ENCODE measurements at places on chromosomes 3 and 15. TPM values are rescaled to one million over a fixed set of nuclear protein-coding genes. Genes with fewer than 3 reads are reported as not detected.

The GOLGA8S gene
- 0.01 TPM for polyA plus RNA-seq

DNA sequence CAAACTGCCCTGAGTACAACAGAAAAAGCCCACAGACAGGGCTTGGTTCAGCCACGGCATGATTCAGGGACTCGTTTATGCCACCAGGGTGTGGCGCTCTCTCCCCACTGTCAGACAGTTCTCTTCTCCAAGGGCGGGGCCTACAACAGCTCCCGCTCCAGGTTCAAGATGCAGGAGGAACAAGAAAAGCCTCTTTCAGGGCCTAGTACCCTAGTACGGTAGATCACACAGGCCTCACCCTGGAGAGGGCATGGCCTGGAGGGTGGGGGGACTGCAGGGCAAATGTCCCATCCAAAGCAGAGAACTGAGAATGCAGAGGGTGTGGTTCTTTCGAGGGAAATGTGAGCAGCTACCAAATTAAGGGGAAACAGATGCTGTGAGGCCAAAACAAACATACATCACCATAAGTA, 12.0 kb downstream of the MESD start:
- peak; percentile 74 for DNase-seq

The ILDR1 gene
- not detected for polyA plus RNA-seq

The REC114 gene
- not detected for polyA plus RNA-seq

DNA sequence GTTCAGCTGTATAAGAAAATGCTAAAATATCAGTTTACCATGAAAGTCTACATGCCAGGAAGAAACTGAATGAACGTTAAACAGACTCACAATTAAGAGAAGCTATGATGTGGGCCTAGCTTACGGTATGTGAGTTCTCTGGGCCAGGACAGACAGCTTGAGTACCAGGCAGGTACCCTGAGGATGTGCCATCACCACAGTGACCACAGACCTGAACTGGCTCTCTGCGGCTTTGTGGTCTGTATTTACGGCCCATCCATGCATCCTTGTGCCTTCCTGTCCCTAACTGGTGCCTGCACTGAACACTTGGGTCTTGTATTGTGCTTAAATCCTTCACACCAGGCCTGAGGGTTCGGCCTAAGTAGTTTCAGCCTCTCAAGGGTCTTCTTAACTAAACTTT, 467.5 kb upstream of the PPP2R3A start:
- DNase-seq: no peak

The SH3GL3 gene
- polyA plus RNA-seq: not detected

DNA sequence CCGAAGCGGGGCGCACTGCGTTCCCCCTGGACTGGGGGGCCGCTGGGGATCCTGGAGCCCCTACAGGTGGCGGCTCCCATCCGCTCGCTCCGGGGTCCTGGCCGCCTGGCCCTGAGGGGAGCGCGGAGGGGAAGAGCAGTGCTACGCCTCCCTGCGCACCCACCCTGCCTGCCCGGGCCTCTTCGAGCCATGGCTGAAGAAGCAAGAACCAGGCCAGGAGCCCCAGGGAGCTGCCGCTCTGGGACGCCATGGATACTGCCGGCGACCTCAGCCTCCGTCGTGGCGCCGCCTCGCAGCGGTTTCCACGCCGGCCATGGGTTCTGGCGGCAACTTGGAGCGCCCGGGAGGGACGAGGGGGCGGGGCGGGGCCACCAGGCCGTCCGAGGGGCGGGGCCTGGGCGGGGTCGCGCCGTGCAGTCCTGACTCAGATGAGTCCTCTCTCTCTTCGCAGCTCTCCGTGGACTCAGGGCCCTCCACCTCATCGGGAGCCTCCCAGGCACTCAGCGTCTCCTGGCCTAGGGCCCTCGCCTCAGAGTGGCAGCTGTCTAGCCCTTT, 50.9 kb downstream of the MYL3 start:
- DNase-seq: peak; percentile 80

DNA sequence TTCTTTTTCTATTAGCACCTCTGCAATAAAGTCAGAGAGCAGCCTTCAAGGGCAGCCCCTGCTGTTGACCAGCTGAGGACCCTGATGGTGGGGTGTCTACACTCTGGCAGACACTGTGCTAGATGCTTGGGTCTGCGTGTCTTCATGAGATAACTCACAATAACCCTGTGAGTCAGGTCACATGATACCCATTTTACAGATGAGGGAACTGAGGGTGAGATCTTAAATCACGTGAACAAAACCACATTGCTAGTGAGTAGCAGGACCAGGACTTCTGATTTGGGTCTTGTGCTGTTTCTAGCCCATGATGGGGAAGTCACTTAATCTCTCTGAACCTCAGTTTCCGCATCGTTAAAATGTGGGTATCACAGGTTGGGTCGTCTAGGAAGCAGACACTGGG, 118.5 kb upstream of the LIPC start:
- DNase-seq: no peak

DNA sequence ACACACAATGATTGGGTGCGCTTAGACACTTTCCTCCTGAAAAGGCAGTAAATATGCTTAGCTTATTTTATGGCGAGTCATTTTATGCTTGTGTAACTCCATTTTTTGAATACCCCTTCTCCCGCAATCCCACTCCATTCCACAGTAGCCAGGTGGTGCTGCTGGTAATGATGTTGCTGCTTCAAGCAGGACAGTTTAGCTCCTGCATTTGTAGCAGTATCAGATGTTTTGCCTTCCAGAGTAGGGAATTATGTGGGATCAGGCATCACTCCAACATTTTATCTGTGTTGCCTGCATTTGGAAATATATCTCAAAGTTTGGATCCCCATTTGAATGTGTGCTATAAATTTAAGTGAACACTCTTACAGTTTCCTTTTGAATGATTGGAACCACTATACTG, 302.1 kb upstream of the SGO1 start:
- DNase-seq: no peak

DNA sequence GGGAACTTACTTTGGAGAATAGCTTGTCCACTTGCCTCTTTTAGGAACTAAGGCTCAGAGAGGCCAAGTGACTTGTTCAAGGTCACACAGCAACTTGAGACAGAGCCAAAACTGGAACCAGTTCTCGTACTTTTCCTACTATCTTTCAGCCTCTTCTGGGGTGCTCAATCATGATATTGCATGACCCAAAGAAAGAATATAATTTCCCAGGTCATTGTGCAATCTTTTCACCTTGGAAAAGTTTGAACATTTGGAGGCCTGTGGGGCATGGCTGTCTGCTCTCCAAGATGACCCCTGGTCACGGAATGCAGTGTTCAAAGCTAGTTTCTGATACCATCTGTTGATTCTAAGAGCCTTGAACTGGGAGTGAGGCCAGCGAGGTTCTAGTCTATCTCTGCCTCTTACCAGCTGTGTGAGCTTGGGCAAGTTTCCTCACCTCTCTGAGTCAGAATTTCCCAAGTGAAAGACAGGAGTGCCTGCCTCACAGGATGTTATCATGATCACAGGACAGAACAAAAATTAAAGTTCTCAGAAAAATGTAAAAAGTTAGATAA, 89.7 kb downstream of the BDH1 start:
- DNase-seq: no peak

The PCNP gene
- 128 TPM for polyA plus RNA-seq

DNA sequence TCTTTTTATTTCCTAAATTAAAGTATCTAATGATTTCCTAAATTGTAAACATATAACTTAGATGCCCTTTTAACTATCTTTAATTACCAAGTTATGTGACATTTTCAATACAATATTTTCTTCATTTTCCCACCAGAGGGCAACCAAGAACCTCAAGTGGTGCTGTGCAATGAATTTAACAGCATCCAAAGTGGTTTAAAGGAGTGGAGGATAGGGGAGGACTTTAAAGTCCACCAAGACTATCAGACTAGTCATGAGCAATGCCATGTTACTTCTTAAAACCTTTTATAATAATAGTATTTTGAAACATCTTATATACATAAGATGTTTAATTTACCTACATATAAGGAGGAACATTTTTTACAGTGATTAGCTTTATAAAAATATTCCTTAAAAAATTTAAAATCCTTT, 74.4 kb downstream of the DLG1 start:
- no peak for DNase-seq

DNA sequence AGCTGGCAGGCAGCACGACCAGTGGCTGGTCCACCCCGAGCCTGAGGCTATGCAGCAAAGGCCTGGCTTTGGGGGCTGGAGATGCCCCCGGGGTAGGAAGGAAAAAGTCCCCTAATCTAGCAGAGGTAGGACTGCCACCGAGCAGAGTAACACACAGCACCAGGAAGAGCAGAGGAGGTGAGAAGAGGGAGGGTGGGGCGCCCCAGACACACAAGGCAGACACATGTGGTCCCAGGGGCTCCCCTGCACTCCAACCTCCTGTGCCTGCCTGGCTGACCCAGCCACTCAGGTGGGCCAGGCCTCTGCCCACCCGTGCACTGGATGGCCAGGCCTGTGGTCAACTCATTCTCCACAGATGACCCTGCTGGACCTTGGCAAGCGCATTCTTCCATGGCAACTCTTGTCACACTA, 112.4 kb downstream of the ADCY5 start:
- peak; percentile 21 for DNase-seq

The GTPBP8 gene
- polyA plus RNA-seq: 40.5 TPM

GRCh38 chr15:31268911-31269784, 57.5 kb upstream of the KLF13 start:
- DNase-seq: peak; percentile 17

DNA sequence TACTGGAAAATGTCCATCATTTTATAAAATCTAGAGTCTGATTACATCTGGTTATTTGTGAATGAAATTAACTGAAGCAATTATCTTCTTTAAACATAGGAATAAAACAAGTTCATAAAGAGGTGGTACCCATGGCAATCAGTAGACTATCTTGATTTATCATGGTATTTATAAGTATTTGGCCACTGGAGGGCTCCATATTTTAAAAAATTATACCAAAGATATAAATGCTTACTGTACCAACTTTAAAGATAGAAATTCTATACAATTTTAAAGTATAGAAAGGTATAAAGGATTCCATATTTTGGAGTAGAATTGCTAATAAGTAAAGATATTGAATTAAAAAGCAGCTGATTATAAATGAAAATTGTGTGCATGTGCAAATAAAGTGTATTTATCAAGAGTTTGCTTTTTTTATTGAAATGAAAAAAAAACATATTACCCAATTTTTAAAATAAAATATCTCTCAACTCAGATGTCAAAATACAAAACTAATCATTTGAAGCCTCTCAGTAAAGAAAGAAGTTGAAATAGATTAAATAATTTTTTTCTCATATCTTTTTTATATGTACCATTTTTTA, 105.3 kb downstream of the BBX start:
- DNase-seq: no peak

- DNase-seq: no peak
Observed at GRCh38 chr3:187830181-187830580, 84.9 kb upstream of the BCL6 start.

DNA sequence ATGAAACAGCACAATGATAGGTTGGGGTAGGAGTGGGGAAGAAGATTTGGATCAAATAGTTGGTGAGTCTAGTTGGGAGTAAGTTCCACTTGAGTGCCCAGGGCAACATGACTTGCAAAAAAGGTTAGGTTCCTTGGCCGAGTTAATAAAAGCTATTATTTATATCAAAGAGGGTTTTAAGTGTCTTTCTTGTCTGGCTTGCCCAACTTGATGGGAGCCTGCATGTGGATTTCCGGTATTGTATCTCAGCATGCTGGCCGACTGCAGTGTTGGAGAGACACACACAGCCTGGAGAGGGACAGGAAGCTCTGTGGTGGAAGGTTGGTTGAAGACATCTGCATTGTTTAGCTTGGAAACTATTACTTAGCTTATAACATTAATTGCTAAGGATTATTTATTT, 449.5 kb upstream of the TBL1XR1 start:
- DNase-seq: no peak

GRCh38 chr15:100628746-100629145, 26.4 kb downstream of the ASB7 start:
- no peak for DNase-seq

The SNRPA1 gene
- polyA plus RNA-seq: 73.6 TPM

- DNase-seq: no peak
Observed at GRCh38 chr15:68085052-68085451, 30.9 kb downstream of the PIAS1 start.

DNA sequence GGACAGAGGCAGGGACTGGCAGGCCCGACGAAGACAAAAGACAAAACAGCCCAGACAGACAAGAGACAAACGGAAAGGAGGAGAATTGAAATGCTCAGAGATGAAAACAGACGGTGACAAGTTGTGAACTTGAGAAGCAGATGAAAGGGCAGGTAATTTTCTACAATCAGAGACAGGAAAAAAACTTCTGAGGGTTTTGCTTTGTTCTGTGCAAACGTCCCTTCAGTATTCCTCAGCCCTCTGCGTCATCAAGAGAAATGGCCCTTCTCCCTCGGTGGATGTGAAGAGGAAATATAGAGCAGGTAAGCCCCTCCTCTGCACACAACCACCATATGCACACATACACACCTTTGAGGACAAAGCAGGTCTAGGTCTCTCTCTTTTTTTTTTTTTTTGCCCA, 206.6 kb downstream of the UACA start:
- no peak for DNase-seq

The SORD gene
- polyA plus RNA-seq: 8.9 TPM

The NR2E3 gene
- not detected for polyA plus RNA-seq

DNA sequence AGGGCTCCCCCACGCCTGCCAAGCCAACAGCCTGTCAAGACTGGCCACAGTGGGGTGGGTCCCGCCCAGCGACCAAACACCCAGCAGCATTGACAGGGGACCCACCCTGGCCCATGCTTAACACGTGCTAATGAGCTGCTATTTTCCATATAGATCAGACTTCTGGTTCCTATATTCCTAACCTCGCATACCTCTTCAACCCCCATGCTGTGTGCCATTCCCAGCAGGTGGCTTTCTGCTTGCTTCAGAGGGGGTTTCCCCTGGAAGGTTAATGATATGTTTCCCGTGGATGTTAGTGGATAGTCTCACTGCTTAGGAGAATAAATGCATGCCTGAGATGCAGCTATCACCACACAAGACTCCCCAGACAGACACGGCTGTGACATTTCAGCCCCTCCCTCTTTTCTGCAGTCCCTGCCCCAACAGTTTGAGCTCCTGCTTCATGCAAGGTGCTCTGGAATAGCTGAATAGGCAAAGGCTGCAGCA, 37.9 kb upstream of the MGLL start:
- no peak for DNase-seq

GRCh38 chr3:53140847-53141845, 10.9 kb upstream of the RFT1 start:
- no peak for DNase-seq

DNA sequence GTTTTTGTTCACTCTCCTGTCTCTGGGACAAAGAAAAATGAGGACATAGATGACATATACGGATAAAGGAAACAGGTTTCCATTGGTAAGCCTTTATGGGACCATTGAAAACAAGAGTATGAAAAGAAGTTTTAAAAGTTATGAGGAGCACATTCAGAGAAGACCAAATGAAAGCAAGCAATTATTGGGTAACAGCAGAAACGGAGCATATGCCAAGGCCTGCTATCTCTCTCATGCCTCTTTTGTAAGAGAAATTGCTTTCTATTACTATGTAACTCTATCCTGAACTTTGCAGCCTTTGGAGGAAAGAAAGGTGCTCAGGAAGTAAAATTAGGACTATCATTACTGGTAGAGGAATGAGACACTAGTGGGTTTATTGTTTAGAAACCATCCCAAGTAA, 14.9 kb upstream of the DPH6 start:
- DNase-seq: no peak

GRCh38 chr3:70684701-70685100, 372.3 kb upstream of the MDFIC2 start:
- no peak for DNase-seq

GRCh38 chr3:159817126-159817525, 171.5 kb upstream of the IL12A start:
- DNase-seq: no peak

Measured in psoas muscle (tissue), 8 donors.